Esophagus muscularis mucosa (tissue), 4 donors: ENCODE measurements at places on chromosomes 6 and 20. TPM values are rescaled to one million over a fixed set of nuclear protein-coding genes. Genes with fewer than 3 reads are reported as not detected.

Gene CST2
- total RNA-seq, result not detected

DNA sequence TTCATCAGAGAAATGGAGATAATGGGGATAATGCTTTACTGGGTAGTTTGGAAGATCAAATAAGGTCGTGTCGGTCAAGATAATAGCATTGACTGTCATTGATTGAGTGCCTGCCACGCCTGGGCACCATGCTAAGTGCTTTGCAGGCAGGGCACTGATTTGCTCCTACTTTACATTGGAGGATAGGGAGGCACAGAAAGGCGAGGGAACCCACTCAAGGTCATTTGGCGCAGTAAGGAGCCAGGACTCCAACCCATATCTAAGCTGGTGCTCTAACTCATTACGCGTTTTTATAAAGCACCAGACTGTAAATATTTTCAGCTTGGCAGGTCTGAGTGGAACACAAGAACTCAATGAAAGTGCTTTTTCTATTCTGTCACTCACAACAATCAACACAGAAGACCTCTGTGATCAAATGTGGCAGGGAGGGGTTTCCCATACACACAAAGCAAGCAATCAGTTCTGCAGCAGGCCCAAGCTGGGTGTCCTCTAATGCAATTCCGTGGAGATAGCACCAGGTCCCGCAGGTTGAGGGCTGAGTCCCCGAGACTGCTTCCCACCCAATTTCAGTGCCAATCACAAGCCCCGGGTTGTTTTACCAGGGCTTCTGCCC lies 373.6 kb downstream of the CDH26 start:
- H3K36me3 ChIP-seq, result no peaks in the 10 kb centered on the region
- no peak for DNase-seq
- H3K4me1 ChIP-seq, result no peaks in the 10 kb centered on the region
- H3K4me3 ChIP-seq, result no peak overlapping the region
- no peaks in the 10 kb centered on the region for H3K27me3 ChIP-seq
- no peak overlapping the region for H3K27ac ChIP-seq

Gene EYS
- total RNA-seq, result not detected

Gene DEFB132
- total RNA-seq, result not detected

Gene HUS1B
- total RNA-seq, result not detected
